Right renal cortex interstitium (tissue), 3 donors: ENCODE measurements at places on chromosomes 16 and 17. TPM values are rescaled to one million over a fixed set of nuclear protein-coding genes. Genes with fewer than 3 reads are reported as not detected.

Gene TMIGD1
- 0.98 TPM for polyA plus RNA-seq

Gene MT1A
- not detected for polyA plus RNA-seq

Gene CDH16
- polyA plus RNA-seq = 269 TPM

Gene IRX3
- polyA plus RNA-seq = 27.0 TPM

Gene KLHL10
- 0.17 TPM for polyA plus RNA-seq

Gene MBTD1
- polyA plus RNA-seq = 51.2 TPM

Gene CRISPLD2
- 7.6 TPM for polyA plus RNA-seq

Gene CTRL
- 7.0 TPM for polyA plus RNA-seq

Gene UTP18
- polyA plus RNA-seq = 64.6 TPM

Gene KRT9
- not detected for polyA plus RNA-seq

Gene ABCC12
- polyA plus RNA-seq = not detected

Gene SP6
- polyA plus RNA-seq = 2.9 TPM

Gene TEKT1
- 1.2 TPM for polyA plus RNA-seq

Gene DRC3
- 13.4 TPM for polyA plus RNA-seq

Gene SLC16A6
- 0.85 TPM for polyA plus RNA-seq

Gene RNF112
- 1.4 TPM for polyA plus RNA-seq

Gene CHST5
- polyA plus RNA-seq = 0.78 TPM

Gene ZNF785
- 18.5 TPM for polyA plus RNA-seq

Gene PMP22
- 60.4 TPM for polyA plus RNA-seq

Gene SLC5A11
- polyA plus RNA-seq = 6.5 TPM

Gene NCBP3
- 78.9 TPM for polyA plus RNA-seq

Gene PABPN1L
- not detected for polyA plus RNA-seq

Gene RNF222
- polyA plus RNA-seq = 0.06 TPM

Gene KRTAP17-1
- polyA plus RNA-seq = not detected

Gene ABCA9
- polyA plus RNA-seq = 1.9 TPM

Gene MYH1
- polyA plus RNA-seq = not detected

Gene KREMEN2
- polyA plus RNA-seq = 1.00 TPM

Gene RHBDL1
- 1.1 TPM for polyA plus RNA-seq

Gene COPS3
- 87.3 TPM for polyA plus RNA-seq

Gene TNFSF13
- polyA plus RNA-seq = 15.0 TPM

Gene RRAD
- polyA plus RNA-seq = 3.2 TPM

Gene PRAC2
- polyA plus RNA-seq = not detected

Gene IGF2BP1
- 20.4 TPM for polyA plus RNA-seq

Gene TPSG1
- polyA plus RNA-seq = 0.54 TPM

Gene DPEP2
- 0.71 TPM for polyA plus RNA-seq

Gene PRSS21
- polyA plus RNA-seq = not detected

Gene TBC1D3H
- polyA plus RNA-seq = not detected

Gene TSNAXIP1
- polyA plus RNA-seq = 6.2 TPM

Gene MC1R
- 3.1 TPM for polyA plus RNA-seq

Gene ST3GAL2
- polyA plus RNA-seq = 22.4 TPM

Gene MEOX1
- polyA plus RNA-seq = 18.4 TPM

Gene HP
- polyA plus RNA-seq = 0.78 TPM

Gene SPEM2
- polyA plus RNA-seq = not detected

Gene DNAH2
- 0.25 TPM for polyA plus RNA-seq
